ENCODE measurements at places on chromosomes 16 and 17.

- DNase-seq = no peak
Observed at GRCh38 chr17:75110234-75110937, 617 bp downstream of the ARMC7 start.

- no peak for DNase-seq
Observed at GRCh38 chr17:63558441-63558840, 8.2 kb downstream of the DCAF7 start.

DNA sequence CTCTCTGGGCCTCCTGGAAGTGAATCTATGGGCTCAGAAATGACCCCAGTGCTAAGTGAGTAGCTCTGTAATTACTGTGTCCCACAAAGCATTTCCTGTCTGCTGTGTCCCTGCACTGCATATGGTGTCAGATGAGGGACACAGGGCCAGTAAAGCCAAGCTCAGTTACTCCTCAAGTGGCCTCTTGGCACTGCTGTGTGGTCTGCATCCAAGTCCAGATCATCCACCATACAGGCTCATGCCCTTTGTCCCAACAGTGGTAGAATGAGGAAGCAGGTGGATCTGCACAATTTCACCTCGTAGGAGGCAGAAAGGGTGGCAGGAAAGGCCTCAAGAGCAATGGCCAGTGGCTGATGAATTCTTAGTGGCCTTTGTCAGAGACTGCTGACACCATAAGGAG is 146.8 kb downstream of the SOX9 start:
- DNase-seq = no peak

- DNase-seq = no peak
Observed at GRCh38 chr17:19614900-19615299, 33.7 kb upstream of the ALDH3A2 start.

- no peak for DNase-seq
Observed at GRCh38 chr16:88069397-88070168, 118.3 kb downstream of the BANP start.

GRCh38 chr17:8935191-8935590 is 30.3 kb downstream of the PIK3R5 start:
- no peak for DNase-seq

DNA sequence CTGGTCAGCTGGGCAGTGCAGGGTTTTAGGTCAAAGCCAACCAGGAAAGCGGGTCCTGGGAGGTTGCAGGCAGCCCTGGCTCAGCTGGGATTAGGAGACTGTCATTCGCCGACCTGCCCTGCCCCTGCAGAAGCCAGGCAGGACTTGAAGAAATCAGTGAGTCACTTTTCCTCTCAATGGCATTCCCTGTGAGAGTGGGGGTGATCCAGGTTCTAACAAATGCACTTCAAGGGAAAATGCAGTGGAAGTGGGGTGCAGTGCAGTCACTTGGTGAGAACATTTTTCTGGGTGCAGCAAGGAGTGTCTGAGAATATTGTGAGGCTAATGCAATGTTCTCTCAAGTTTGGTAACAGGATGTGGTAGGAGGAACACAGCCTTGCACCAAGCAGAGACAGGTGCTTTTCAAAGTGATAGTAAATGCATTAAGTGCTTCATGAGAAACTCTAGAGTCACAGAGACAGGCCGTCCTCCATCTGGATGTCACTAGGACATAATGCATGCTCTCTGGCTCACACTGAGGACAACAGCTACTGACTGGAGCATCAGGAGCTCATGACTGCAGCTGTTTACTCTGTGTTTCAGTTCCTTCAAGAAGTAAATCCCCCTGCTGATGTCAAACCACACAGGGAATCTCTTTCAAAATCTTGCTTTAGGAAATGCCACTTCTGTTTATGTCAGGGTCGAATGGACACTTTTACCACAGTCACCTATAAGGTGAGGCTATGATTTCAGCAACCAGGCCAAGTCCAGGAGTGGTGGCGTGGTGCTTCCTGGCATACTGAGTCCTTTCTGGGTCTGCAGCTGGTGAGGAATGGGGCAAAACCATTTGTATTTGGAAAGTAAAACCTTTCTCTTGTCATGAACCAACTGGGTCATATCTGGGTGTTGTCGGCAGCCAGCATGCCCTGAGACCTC is 16.7 kb downstream of the CDK5R1 start:
- DNase-seq = no peak

DNA sequence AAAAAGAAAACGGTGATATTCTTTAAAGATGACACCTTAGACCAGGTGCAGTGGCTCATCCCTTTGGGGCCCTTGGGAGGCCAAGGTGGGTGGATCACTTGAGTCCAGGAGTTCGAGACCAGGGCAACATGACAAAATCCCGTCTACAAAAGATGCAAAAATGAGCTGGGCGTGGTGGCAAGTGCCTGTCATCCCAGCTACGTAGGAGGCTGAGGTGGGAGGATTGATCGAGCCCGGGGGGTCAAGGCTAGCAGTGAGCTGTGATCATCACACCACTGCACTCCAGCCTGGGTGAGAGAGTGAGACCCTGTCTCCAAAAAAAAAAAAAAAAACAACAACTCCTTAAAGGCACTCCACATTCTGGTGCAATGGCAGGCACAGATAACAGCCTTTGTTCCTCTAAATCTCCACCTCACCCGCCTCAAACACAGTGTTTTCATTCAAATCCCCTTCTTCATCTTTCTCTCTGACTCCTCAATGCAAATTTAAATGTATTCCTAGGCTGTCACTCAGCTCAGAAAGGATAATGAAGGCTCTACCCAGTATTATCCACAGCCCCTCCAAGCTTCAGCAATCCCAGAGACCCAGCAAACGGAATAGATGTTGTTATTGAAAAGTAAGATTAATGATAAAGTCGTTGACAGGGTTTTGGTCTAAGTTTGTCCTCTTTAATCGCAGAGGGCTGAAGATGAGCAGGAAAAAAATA is 56.2 kb upstream of the CACNG5 start:
- DNase-seq = no peak

DNA sequence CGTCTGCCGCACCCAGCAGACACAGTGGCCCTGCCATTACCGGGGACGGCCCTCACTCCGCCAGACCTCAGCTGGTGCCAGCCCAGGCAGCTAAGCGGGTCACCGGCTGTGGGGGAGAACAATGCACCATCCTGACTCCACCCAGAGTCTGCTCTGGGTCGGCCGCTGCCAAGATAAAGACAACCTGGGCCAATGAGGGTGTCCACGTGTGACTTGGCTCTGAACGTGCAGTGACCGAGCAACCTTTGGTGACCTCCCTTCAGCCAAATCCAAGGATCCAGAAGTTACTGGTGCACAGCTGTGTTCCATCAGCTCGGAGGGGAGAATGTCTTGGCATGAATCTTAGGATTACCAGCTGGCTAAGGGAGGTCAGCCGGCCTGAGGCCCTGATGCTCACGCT is 155.9 kb downstream of the NTN1 start:
- no peak for DNase-seq

- DNase-seq = no peak
Observed at GRCh38 chr17:33200587-33200986, 92.5 kb downstream of the ASIC2 start.

DNA sequence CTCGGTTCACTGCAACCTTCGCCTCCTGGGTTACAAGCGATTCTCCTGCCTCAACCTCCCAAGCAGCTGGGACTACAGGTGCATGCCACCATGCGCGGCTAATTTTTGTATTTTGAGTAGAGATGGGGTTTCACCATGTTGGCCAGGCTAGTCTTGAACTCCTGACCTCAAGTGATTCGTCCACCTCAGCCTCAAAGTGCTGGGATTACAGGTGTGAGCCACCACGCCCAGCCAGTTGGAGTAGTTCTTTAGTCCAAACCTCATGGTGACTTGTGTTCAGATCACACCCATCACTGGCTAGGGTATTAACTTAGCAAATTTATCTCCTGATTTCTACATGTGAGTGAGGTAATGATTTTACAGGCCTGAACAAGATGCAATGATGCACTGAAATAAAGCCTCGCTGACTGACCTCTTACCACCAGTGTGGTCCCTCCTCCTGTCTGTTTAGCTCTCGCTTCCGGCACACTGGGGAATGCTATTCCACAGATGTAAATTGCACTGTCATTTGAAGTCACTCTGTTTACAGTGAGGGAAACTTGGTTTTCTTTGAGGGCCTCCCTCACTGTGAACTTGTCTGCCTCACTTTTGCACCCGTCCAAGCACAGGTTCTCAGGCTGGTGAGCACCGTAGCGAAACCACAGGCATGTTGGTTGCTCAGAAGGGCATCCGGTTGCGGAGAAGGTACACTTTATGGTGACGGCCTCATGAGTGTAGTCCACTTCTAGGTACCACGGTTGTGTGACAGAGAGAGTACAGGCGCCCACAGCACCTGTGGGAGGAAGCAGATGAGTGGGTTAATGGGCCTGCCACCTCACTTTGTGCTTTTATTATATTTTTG is 5.5 kb downstream of the IGSF6 start:
- DNase-seq = no peak

DNA sequence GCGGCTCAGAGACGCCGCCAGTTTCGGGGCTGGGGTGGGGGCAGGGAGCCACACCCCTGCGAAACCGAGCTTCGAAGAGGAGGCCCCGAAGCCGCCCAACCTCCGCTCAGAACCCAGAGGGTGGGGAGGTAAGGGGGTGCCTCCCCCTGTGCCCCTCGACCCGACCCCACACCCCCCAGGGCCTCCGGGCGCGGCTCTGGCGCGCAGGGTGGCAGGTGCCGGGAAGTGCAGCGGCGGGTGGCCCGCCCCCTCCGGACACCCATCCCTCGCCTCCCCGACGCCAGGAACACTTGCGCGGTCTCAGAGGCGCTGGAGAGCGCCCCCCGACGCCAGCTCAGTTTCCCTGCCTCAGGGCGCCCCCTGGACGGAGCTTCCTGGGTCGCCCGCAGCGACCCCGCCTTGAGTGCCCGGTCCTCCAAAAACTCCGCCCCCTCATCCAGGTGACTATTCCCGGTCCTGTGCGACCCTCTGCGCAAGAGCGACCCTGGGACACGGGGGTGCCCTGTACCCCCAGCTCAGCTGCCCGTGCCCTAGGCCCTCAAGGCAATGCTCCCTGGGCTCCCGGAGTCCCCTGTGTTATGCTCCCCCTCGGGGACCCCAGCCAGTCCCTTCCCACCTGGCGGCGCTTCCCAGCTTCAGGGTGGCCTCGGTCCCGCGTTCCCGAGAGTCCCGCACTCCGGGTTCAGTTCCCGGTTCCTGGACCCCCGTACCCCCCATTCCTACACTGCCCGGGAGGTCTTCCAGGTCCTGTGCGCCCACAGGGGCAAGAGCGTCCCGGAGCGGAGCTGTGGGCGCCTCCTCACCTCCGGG is 562 bp downstream of the PPL start:
- no peak for DNase-seq

- DNase-seq = no peak
Observed at GRCh38 chr17:60398227-60398959, 6.5 kb upstream of the USP32 start.

- DNase-seq = no peak
Observed at GRCh38 chr17:5661491-5662125, 77.3 kb upstream of the NLRP1 start.

GRCh38 chr17:74011966-74012365 is 191.5 kb upstream of the RPL38 start:
- no peak for DNase-seq

- no peak for DNase-seq
Observed at GRCh38 chr16:49631187-49632041, 224.5 kb downstream of the ZNF423 start.

DNA sequence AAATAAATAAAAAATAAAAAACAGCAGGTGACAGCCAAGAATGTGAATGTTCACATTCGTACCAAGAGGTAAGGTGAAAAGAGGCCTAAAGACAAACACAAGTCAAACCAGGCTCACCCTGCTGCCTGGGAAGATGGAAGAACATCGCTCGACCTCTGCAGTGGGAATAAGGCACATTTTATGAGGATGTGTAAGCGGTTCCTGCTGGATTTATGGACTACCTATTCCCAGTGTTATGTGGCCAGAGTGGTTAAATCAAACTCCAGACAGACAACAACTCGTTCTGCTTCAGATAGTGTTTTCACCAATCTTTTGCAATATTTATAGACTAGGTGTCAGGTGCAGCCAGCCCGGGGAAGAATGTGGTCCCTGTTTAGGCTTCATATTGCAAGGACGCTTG is 215.0 kb upstream of the HSBP1 start:
- no peak for DNase-seq

GRCh38 chr16:69368866-69369265 is 16.9 kb downstream of the TERF2 start:
- DNase-seq = no peak

DNA sequence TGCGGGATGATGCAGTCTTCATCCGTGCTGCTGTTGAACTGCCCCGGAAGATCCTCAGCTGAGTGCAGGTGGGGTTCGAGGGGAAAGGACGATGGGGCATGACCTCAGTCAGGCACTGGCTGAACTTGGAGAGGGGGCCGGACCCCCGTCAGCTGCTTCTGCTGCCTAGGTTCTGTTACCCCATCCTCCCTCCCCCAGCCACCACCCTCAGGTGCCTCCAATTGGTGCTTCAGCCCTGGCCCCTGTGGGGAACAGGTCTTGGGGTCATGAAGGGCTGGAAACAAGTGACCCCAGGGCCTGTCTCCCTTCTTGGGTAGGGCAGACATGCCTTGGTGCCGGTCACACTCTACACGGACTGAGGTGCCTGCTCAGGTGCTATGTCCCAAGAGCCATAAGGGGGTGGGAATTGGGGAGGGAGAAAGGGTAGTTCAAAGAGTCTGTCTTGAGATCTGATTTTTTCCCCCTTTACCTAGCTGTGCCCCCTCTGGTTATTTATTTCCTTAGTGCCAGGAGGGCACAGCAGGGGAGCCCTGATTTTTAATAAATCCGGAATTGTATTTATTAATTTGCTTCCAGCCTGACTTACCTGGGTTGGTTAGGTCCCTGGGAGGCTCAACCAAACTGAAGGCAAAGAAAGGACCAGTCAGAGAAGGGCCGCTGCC is 5.8 kb downstream of the TRAF4 start:
- no peak for DNase-seq

GRCh38 chr17:76237859-76238313 is 2.4 kb downstream of the RNF157 start:
- no peak for DNase-seq

- no peak for DNase-seq
Observed at GRCh38 chr17:81714412-81715106, 2.5 kb downstream of the SLC25A10 start.

- no peak for DNase-seq
Observed at GRCh38 chr16:976389-976931, 5.1 kb upstream of the SOX8 start.

GRCh38 chr17:47741793-47742145 is 8.7 kb downstream of the TBX21 start:
- DNase-seq = no peak

GRCh38 chr16:4309833-4310266 is 6.0 kb upstream of the GLIS2 start:
- DNase-seq = no peak

DNA sequence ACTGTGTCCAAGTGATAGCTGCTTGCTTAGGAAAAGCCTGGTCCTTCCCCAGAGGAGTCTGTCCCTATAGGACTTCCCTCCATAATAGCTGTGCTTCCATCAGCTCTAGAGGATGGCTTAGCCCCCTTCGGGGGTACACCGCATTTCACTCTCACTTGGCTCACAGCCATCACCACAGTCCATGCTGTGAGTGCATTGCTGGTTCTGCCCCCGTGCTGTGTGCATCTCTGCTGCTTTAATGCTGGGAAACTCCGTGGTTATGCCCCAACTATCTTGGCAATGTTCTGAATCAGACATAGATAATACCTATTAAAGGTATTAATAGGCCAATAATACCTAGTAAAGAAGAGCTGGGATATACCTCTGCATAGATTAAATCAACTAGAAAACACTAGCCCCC is 58.3 kb downstream of the SIAH1 start:
- DNase-seq = no peak
